ENCODE measurements at places on chromosomes 16 and 17.

GRCh38 chr17:50541716-50542688 is 5.0 kb upstream of the SPATA20 start:
- DNase-seq: peak; percentile 69

- DNase-seq: no peak
Measured at GRCh38 chr16:920717-921116, 50.1 kb downstream of the LMF1 start.

DNA sequence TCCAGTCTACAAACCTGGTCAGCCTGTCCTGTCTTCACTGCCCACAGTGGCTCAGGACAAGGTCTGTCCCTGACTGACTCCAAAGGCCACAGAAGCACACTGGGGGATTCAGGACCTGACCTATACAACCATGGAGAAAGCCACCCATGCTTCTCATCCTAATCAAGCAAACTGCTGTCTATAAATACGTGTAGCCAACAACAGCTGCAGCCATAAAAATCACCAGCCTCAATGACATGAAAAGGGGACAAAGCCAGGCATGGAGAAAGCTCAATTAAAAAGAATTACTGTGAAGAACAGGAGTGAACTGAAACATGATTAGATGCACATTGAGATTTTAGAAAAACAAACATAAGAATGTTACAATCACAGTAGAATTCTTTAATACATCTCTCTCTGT is 170.1 kb downstream of the CDK5R1 start:
- DNase-seq: no peak

DNA sequence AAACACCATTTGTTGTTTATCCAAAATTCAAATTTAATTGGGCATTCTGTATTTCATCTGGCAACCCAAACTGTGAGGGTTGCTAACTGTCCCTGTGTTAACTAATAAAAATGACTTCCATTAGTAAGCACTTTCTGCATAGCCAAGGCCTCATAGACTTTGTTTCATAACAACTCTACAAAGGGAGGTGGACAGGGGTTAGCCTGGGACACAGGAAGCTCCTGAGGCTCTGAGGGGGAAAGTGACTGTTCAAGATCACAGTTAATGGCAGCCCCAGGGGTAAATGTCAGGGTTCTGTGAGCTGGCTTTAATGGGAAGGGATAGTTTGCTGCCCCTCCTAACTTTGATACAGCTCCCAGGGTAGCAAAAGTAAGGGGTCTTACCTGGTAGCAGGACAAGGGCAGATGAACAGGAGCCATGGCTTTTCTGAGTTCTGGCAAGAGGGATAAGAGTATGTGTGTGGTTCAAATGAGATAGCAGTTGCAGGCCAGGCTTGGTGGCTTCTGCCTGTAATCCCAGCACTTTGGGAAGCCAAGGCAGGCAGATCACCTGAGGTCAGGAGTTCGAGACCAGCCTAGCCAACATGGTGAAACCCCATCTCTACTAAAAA is 2.2 kb downstream of the HEATR9 start:
- DNase-seq: no peak

DNA sequence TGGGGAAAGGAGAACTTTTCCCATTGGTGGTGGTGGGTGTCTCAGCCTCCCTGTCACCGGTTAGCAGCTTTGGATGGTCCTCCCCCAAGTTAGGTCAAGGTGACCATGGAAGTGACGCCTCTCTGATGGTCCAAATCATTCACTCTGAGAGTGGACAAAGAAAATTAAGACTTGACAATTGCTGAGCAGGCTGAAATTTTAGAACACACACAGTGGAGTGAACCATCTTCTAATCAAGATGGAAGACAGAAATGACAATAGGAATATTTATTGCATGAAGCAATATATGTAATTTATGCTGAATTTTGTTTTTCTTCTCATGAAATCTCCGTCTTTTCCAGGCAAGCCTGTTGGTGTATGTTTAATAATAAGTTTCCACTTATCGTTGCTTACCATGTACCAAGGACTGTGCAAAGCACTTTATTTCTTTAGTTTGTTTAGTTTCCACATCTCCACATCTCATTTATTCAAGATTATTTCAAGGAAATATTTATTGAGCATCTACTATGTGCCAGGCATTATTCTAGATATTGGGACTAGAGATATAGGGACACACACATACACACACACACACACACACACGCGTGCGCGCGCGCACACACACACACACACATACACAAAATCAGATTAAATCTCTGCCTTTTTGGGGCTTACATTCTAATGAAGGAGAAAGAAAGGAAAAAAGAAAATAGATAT is 44.0 kb upstream of the TAC4 start:
- DNase-seq: no peak

DNA sequence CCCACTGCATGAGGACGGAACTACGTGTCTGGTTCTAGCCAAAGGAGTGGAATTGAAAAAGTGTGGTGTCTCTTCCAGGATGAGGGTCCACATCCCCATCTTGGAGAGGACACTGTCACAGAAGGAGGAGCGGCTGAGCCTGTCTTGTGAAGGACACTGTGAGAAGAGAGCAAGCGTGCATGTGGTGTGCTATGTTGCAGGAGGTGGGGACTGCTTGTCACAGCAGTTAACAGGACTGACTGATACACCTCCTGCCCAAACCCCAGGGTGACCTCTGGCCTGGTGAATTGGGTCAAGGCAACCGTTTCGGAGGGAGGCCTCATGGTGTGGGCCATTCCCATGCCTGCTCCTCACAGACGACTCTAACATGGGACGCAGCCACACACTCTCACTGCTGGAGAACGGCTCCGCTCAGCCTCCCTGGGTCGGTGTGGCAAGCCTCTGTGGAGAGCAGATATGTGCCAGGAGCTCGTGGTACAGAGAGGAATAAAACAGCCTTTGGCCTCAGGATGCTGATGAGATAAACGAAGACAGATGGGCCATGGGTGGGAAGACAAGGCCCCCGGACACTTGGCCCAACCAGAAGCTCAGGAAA is 56.4 kb upstream of the RBFOX3 start:
- DNase-seq: no peak

- no peak for DNase-seq
Measured at GRCh38 chr17:40695874-40696472, 7.6 kb downstream of the KRT24 start.

- no peak for DNase-seq
Measured at GRCh38 chr16:53556521-53556920, 53.5 kb upstream of the AKTIP start.

DNA sequence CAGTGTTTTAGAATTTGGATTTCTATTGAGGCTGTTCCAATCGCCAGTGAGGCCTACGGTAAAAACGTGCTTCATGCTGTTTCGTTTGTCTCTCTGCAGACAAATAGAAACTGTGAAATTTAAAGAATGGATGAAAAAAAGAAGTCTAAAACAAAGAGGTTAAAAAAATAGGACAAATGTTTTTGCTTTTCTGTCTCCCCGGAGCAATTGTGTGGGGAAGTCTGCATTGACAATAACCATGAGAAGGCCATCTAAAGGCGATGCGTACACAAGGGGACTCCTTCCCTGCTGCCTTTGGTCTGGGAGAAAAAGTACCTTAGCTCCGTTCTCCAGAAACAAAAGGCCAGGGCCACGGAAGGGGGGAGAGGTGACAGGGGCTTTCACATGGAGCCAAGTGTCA is 4.6 kb upstream of the ZFHX3 start:
- DNase-seq: no peak

- DNase-seq: peak; percentile 89
Measured at GRCh38 chr16:19118938-19119431, 5.2 kb downstream of the ITPRIPL2 start.

DNA sequence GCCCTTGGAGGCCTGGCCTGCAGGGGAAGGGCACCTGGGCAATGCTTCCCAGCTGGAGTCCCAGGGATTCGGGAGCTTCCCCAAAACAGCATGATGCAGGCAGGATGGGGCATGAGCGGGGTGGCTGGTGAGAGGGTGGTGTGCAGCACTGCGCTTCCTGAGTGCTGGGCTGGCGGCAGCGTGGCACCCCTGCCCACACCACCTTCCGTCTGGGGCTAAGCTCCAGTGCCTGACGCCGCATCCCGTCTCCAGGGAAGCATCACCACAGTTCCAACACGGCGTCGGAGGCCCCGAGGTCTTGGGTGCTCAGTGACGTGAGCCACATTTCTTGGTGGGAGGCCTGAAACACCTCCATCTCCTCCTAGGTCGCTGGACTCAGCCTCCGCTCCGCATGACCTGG is 13.8 kb upstream of the MTSS2 start:
- DNase-seq: no peak

- DNase-seq: peak; percentile 92
Measured at GRCh38 chr17:41539071-41539492, 11.0 kb upstream of the KRT19 start.

DNA sequence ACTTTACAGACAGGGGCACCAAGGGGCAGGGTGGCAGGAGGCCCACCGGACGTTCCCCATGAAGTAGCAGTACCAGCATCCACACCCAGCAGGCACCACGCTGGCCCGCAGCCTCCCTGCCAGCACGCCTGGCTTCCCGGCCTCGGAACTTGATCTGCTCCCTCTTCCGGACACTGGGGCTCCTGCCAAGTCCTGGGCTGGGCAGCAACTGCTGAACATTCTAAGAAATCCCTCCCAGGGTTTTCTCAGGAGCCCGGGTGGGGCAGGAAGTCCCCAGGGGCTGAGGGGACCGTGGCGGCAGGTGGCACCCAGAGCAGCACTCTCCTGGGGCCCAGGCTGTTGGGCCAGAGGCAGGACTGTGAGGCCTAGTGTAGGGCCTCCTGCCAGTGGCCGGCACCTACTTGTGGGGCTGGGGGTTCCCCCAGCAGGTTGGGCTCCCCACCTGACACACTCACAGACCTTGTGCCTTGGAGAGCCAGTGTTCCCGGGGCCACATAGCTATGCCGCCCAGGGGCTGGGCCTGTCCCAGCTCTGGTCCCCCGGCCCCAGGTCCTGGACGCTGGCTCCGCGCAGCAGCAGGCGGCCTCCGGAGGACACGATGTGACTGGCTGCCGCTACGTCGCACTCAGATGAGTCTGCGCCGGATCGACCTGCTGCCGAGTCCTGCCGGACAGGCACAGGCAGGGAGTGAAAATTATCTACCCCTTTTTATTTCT is 86.2 kb upstream of the CBX4 start:
- DNase-seq: peak; percentile 41

DNA sequence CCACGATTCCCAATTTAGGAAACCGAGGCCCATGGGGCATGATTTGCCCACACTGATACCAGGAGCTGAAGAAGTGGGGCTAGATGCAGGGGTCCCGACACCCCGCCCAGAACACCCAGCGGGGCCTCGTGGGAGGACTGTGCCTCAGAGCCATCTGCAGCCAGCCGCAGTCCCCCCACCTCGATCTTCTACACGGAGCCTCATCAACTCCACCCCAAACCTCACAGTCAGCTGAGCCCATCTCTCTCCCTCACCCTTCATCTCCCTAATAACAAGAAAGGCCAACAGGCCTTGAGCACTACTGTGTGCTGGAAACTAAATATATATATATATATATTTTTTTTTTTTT is 4.2 kb downstream of the ITGAE start:
- no peak for DNase-seq

GRCh38 chr16:81836279-81837054 is 57.4 kb downstream of the PLCG2 start:
- DNase-seq: no peak

GRCh38 chr17:76556765-76557367 is 17.0 kb downstream of the PRCD start:
- peak; percentile 56 for DNase-seq

GRCh38 chr16:58435779-58436178 is 43.5 kb downstream of the GINS3 start:
- no peak for DNase-seq

GRCh38 chr17:58734040-58734439 is 21.6 kb upstream of the PPM1E start:
- no peak for DNase-seq

Data from NCI-H226 (cell line).